ENCODE measurements at places on chromosomes 12 and 14.

GRCh38 chr14:29548948-29549370, 378.7 kb downstream of the PRKD1 start:
- DNase-seq: no peak

- peak; percentile 41 for DNase-seq
These were observed 7.6 kb upstream of the RAB21 start for GRCh38 chr12:71746974-71747611.

GRCh38 chr12:56425193-56425592, 24.0 kb downstream of the TIMELESS start:
- no peak for DNase-seq

DNA sequence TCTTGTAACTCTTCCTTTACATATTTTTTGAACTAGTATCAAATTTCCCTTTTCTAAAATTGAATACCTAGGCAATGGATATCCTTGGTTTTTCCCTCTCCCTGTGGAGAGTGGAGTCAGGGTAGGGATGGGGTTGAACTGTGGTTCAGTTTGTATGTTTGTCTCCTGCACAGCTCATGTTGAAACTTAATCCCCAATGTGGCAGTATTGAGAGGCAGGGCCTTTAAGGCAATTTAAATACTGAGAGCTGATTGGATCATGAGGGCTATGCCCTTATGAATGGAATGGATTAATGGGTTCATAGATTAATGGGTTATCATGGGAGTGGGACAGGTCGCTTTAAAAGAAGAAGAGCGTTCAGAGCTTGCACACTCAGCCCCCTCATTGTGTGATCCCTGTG, 127.2 kb upstream of the RGS6 start:
- no peak for DNase-seq

DNA sequence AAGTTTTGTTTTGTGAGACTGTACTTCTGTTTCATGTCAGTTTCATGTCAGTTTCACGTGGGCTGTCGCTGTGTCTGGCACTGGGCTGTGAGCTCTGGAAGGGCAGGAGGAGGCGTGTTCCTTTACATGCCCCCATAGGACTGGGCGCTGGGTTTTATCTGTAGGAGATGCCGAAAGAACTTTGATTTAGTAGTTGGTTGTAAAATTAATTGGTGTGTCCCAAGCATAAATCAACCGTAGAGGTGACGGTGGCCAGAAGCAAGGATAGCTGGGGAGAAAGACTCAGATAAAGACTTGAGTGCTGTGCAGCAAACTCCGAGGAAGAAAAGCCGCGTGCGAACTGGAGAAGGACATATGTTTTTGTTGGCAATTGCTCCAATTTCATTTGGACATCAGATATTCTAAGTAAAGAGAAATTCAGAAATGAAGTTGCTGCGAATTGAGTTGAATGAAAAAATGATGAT, 182.5 kb downstream of the VRK1 start:
- no peak for DNase-seq

DNA sequence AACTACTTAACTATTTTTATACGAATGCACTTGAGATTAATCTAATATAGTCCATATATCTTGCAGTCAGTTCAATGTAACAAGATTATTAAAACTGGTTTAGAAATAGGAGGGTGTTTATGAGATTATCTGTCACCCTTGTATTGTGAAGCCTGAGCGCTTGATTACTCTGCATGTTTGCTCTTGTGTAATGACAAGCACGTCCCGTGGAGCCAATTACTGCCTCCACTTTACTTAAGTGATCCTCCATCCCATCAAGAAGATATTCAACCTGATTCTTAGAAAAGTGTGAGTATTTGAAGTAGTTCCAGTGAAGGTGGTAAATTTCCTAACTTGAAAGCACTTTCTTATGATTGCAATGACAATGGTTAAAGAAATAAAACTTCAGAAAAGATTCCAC, 415.2 kb upstream of the GARIN6 start:
- DNase-seq: no peak

GRCh38 chr14:94101748-94102147, 8.8 kb upstream of the IFI27 start:
- no peak for DNase-seq

DNA sequence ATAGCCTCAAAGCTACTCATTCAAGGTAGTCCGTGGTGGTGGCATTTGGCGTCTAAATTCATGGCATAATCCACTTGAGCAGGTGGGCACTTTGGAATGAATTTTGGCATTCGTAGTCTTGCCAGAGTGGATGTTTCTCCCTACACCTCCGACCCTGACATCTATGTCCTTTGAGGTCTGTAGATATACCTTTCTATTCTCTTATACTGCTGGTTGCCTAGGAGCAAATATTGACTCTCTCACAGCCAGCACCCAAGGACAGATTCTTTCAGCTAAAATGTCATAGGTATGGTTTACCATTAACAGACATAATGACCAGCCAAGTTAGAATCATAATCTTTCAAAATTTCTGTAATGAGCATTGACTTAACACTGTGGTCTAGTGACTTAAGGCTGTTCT, 47.4 kb upstream of the FLRT2 start:
- no peak for DNase-seq

- no peak for DNase-seq
These were observed 156.0 kb upstream of the PLEKHG7 start for GRCh38 chr12:92546635-92547348.

DNA sequence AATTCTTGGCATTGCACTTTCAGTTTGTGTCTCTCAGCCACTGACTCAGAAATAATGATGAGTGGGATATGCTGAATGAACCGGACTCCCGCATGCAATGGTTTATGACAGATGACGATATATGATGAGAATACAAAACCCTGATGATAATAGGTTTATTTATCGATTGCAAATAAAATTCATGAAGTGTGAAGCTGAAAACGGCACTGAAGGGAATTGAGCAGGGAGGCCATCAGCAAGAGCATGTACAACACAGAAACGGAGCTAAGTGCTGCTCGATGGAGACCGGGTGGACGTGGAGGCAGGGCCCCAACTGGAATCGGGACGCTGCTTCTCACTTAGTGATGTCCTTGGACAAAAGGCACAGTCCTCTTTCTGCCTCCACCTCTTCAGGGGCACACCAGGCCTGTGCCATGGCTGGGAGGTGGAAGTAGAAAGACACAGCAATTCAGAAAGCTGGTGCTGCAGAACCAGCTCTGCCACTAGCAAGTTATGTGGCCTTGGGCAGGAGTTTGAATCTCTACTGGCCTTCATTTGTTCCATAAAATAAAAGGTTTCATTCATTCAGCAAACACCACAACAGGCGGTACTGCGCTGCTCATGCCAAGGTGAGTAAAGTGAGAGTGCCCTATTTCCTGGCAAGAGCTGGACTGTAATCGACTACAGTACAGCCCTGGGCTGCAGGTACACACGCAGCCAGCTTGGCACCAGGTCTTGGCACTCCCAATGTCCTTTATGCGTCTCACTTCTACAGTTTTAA, 117.0 kb downstream of the EGLN3 start:
- no peak for DNase-seq

GRCh38 chr12:94768398-94769046, 118.2 kb upstream of the TMCC3 start:
- DNase-seq: no peak

GRCh38 chr12:117212563-117213190, 22.4 kb upstream of the FBXO21 start:
- DNase-seq: peak; percentile 68

DNA sequence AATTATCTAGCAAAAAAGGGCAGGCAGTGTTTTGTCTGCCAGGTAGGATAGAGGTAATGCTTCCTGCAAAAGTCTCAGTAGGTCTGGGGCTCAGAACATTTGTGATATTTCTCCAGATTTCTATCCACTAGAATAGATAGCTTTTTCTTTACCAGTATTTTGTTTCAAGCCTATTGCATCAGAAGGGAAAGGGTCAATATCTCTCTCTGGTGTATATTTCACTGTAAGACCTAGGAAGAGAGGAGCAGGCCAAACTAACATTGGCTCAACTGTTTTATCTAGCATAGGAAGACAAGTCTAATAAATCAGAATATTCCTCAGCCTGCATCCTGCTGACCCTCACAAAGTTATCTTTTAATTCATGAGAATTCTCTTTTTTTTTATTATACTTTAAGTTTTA, 106.7 kb upstream of the DAAM1 start:
- DNase-seq: no peak

DNA sequence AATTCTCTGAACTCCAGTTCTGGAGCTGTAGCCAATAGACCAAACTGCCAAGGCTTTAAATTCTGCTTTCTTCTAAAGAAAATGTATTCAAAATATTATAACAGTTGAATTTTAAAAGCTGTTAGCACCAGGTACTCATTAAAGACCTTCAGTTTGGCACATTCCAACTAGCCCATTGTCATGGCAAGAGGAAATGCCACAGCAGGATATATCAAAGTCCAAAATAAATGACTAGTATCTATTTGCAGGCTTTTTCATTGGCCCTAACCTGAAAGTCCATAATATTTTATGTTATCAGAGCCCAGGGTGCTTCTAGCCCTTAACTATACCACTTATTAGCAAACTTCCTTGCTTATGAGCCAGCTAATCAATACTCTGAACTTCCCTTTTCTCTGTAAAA, 3.1 kb upstream of the RIC8B start:
- no peak for DNase-seq

GRCh38 chr12:101927999-101928398, 50.6 kb downstream of the DRAM1 start:
- DNase-seq: no peak

GRCh38 chr14:59354666-59355065, 110.5 kb downstream of the GPR135 start:
- DNase-seq: no peak

DNA sequence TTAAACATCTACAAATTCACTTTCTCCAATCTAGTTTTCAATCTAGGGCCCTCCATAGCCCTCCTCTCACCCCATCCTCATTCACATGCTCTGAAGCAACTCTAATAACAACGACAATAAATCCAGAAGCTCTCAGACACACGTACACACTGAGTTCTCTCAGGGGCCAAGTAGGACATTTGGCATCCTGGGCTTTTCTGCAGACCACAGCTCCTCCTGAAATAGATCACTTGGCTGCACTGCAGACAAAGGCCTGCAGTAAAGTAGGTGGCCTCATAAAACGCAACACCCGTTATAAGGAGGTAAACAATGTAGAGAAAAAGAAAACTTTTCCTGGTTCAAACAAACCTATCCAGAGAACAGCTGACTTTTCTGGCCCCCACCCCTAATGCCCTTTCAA, 111.2 kb downstream of the TMTC1 start:
- DNase-seq: no peak

DNA sequence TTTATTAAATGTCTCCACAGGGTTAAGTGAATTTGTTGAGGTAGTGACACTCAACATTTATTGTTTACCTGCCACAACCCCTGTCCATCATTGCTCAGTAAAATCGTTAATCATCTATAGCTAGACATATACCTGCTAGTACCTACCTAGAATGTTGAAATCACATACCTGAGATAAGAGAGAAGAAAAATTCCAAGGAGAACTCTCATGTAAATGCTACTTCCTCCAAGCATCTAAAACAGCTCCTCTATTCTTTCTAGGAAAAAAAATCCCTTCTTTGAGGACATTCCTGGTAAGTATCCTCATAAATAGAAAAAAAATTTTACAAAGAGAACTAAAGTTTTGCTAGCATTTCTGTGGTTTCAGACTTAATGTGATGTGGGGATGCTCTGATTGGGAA, 325.1 kb downstream of the DAD1 start:
- no peak for DNase-seq

All from activated CD4-positive, alpha-beta T cell treated with anti-CD3 and anti-CD28 coated beads, Interleukin-2, amount 50 U/mL, for 48 hours (primary cell).